ENCODE measurements at places on chromosomes 3 and 15.

DNA sequence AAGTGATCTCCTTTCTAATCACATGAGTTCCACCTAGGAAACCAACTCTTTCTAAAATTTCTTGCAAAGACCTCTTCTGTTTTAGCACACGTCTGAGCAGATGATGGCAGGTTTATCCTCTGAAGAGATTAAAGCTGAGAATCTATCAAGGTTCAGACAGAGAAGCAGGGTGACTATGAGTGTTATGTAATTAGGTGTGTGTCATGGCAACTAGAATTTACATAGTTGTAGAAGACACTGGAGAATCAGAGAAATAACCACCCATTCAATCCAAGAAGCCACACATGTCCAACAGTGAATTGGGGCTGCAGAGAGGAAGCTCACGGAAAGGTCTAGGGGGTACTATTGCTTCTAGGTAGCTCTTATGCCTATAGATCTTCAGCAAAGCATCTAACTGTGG lies 600.5 kb downstream of the PYDC2 start:
- no peak for DNase-seq

DNA sequence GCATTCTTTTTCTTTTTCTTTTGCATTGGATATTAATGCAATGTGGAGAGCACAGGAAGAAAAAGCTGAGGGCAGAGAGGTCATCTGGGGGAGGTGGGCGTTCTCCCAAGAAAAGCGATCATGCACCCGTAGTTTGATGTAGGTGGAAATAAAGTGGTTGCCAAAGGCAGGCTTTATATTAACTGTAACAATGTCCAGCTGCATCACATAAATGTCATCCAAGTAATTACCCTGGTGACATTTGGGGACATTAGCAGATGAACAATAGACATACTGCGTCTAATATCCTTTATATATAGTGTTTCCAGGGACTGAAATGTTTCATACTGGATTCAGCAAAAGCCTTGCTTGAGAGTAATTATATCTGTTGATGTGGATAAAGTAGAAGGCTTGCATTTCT lies 135.5 kb downstream of the CNTN6 start:
- DNase-seq = no peak

DNA sequence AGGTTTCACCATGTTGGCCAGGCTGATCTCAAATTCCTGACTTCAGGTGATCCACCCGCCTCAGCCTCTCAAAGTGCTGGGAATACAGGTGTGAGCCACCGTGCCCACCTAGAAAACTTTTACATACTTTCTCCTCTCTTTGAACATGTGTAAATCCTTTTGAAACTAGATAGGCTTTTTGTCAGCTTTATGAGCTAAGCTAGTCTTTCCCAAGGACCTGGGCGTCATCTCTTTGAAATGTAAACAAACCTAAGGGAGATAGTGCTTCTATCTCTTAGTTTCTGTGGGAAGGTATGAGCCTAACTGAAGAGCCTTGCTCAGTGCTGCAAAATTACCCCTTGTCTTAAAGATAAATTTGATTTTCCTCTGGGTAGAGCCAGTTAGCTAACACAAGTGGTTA lies 4.8 kb downstream of the CX3CR1 start:
- DNase-seq = no peak

DNA sequence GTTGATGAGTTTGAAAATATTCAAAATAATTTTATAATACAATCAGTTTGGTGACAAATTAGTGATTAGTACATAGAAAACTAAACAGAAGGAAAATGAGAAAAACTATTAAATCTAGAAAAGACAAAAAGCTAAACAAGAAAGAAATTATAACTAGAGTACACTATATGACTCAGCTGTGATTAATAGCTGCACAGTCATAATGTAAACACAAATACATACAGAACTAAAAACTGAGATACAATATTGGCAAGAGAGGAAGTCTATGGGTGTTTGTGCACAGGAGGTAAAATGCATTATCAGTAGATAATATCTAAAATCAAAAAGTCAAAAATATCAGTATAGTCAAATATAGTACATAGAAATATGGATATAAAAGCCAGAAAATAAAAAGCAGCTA lies 80.7 kb upstream of the PCSK6 start:
- DNase-seq = no peak

GRCh38 chr3:130480736-130481135 lies 36.2 kb upstream of the COL6A6 start:
- DNase-seq = peak; percentile 35

- DNase-seq = no peak
Observed at GRCh38 chr15:31324806-31325594, 1.6 kb upstream of the KLF13 start.

GRCh38 chr3:194685718-194686413 lies at the start of gene FAM43A:
Gene FAM43A, plus strand, starts transcription at chr3:194685883. Its CDS starts 944 bp downstream, at chr3:194686827.
- DNase-seq = peak; percentile 91

GRCh38 chr3:46711760-46712159 lies 5.9 kb downstream of the PRSS50 start:
- DNase-seq = no peak

GRCh38 chr3:50474717-50475116 lies 28.7 kb downstream of the CACNA2D2 start:
- DNase-seq = peak; percentile 2

DNA sequence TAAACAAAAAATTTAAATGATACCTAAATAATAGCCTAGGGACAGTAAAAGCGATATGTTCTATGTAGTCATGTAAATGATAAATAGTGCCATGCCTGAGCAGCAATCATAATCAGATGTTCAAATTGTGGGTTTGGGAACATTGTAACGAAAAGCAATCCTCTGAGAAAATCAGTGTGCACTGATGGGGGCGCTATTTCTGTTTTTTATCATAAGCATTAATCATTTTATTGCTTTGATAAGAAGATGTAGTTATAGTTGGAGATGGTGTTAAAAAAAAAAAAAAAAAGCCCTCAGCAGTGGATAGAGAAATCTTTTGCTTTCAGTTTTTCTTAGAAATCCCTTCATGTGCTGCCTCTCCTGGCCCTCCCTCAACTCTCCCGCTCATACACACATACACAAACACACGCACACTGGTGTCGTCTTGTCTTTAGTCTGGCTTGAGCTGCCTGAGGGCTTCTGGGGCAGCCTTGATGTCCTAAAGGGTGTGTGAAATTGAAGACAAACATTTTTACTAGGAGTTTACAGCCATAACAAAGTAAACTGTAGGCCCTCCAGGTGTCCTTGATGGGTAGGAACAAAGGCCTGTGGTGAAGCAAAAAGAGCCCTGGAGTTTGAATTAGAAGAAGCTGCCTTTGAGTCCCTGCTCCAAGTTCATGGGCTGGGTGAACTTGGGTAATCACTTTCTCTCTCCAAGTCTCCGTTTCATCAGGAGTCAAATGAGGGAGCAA lies 428.1 kb downstream of the SOX2 start:
- no peak for DNase-seq

GRCh38 chr15:77022646-77023575 lies 28.0 kb downstream of the PSTPIP1 start:
- DNase-seq = no peak

- DNase-seq = no peak
Observed at GRCh38 chr15:85019815-85020590, 38.3 kb downstream of the PDE8A start.

DNA sequence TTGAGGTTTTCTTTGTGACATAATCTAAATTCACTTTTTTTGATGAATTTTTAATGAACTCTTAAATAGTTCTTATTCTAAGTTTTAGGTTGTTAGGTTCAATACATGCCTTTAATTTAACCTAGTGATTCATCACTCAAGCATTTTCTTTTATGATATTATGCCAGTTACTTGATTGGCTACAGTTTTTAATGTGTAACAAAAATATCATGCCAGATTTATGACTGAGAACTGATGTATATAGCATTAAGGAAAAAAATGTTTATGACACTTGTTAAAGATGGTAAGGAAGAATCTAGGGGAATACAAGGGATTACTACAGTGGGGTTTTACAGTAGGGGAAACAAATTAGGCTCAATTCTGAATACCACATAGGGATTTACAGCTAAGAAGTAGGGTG lies 103.1 kb downstream of the VGLL3 start:
- no peak for DNase-seq

GRCh38 chr15:70447928-70448698 lies 315.2 kb downstream of the UACA start:
- DNase-seq = no peak

GRCh38 chr15:61768131-61768530 lies 292.1 kb downstream of the VPS13C start:
- no peak for DNase-seq

- DNase-seq = no peak
Observed at GRCh38 chr3:111944372-111944771, 34.5 kb upstream of the ABHD10 start.

GRCh38 chr3:150635526-150635925 lies 32.4 kb downstream of the SELENOT start:
- no peak for DNase-seq

- DNase-seq = no peak
Observed at GRCh38 chr3:62374341-62375218, 1.2 kb upstream of the FEZF2 start.

- no peak for DNase-seq
Observed at GRCh38 chr3:127159543-127159942, 33.4 kb upstream of the PRR23E start.

GRCh38 chr3:195839260-195840010 lies 27.7 kb upstream of the MUC4 start:
- no peak for DNase-seq

DNA sequence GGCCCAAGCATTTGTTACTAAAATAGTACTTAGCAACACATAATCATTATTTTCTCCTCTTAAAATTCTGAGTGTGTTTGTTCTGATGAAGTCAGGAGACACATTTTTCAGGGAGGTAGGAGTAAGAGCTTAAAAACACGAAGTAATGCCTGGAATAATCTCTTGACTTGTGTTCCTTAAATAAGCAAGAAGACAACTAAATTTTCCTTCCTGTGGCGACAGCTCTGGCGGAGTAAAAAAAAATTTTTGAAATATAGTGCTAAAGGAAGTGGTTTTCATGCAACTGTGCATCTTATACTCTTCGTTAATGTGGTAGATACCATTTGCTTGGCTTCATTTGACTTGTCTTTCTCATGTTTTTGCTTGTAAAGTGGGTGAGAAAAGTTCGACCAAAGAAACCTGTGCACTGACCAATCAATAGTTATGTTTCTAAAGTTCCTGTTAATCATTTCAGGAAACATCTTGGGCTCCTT lies 11.1 kb upstream of the MBNL1 start:
- no peak for DNase-seq

- no peak for DNase-seq
Observed at GRCh38 chr15:63672775-63673174, 75.6 kb downstream of the FBXL22 start.

GRCh38 chr15:25172691-25173090 lies 217.9 kb downstream of the SNRPN start:
- DNase-seq = no peak

DNA sequence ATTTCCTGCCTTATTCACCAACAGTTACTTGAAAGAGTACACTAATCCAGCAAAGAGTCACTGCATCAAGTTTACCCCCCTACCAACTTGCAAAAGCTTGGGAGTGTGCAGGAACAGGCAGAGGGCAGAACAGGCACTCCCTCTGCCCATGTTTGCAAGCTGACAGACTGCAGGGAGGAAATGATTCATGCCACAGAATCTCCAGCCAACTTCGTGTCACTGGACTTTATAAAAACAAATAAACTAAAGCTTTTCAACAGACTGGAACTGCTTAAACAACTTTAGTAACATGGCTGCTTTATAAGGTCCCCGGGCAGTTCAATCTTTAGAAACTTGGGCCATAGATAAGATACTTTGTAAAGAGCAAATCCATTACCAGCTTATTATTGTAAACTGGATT lies 129.5 kb downstream of the THRB start:
- no peak for DNase-seq

DNA sequence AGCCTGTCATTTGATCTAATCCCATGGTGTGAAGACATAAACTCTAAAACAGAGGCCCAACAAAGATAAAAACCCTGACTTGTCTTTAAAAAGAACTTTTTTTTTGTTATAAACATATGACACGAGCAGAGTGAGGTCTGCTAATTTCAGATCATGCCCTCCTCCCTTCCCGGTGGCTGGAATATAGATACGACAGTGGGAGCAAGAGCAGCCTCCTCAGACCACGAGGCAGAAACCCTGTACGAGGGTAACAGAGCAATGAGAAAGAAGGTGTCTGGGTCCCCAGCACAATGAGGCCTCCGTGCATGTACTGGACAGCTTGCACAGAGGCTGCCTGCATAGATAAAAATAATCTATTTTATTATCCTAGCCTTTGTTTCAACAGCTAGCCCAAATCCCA lies 5.8 kb downstream of the TPRA1 start:
- no peak for DNase-seq
